ENCODE measurements at places on chromosomes 7 and 10.

GRCh38 chr7:111232249-111233084 lies 141.5 kb downstream of the LRRN3 start:
- DNase-seq = no peak

GRCh38 chr10:17649836-17650235 lies 5.9 kb downstream of the STAM start:
- no peak for DNase-seq

DNA sequence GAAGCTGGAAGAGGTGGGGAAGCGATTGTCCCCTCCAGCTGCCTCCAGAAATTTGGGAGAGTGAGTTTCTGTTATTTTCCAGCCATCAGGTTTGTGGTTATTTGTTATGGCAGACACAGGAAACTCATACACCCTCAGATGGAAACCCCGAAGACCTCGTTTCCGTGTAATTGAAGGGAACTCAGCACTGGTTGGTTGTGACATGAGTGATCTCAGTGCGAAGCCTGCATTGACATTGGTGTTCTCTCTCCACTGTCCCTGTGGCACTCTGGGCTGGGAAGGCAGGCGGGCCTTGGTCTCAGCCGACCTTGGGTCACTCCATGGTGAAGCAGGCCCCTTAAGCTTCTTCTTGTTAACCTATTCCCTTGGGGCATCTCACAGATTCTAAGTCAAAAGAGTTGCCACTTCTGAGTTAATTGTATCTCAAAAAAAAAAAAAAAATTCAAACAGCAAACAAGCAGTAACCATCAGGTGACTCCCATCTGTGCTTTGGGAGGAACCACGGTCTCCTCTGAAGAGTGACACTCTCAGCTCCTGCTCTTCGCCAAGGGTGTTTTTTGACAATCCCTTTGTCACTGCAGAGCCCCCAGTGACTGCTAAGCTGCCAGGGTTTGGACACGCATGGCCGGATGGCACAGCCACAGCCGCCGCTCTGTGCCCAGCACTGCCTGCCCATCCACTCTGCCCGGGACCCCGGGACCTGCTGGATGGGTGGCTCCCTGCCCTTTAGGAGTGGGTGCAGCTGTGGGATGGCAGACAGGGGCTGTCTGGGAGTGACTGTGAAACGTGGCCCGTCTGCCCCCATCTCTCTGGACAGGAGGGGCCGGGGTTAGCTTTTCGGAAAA lies 233.6 kb downstream of the PRPF18 start:
- no peak for DNase-seq

DNA sequence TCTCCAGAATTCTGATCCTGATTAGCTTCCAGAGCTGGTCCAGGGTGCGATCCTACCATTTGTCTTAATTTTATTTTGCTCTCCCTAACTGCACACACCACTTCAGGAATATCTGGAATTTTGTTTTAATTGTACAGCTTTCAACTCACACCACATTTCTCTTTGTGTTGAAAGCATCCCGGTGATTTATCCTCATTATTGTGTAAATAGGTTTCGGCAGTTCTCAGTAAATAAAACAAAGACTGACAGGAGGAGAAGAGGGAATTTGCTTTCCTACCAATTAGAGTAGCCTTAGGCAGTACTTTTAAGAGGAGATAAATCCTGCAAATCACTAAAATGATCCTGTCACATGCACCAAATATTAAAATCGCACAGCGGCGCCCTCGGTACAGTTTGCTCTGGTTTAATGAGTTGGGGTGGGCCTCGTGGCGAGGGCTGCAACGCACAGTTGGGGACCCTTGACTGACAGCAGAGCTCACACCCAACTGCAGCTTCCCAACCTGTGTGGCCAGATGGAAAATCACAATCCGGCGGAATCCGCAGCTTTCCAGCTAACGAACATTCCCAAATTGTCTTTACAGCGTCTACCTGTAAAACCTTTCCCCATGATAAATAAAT lies 62.6 kb downstream of the EBF3 start:
- no peak for DNase-seq

- DNase-seq = no peak
These were observed 221.0 kb upstream of the FZD1 start for GRCh38 chr7:91043186-91043585.

DNA sequence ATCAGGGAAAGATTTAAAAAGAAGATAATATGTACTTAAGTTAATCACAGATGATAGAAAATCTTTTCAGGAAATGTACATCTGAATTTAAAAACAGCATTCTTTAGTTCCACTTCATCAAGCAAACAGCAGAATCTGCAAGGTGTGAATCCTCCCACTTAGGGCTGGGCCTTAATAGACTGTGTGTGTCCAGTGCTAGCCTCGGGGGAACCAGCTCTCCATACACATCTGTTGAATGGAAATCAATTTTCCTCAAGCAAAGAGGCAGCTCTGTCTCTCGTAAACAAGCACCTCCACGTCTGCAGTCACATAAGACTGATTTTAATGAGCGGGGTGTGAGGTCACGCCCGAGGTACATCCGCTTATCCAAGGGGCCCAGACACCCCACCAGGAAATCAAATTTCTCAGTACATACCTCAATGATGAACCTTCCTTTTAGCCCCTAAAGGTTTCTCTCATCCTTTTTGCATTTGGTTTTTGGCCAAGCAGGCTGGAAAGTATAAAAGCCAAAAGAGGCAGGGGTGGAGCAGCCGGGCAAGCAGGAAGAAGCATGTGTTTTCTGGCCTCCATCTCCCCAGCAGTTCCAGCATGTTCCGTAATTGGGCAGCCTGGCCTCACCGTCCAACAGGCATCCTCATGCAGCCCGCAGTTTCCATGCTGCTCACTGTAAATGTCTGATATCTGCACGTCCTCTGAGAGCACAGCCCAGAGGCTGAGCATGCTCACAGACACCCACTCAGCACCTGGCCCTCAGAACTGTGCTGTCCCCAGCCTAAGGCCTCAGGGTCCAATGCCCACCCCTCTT lies 131.3 kb downstream of the GLI3 start:
- no peak for DNase-seq

DNA sequence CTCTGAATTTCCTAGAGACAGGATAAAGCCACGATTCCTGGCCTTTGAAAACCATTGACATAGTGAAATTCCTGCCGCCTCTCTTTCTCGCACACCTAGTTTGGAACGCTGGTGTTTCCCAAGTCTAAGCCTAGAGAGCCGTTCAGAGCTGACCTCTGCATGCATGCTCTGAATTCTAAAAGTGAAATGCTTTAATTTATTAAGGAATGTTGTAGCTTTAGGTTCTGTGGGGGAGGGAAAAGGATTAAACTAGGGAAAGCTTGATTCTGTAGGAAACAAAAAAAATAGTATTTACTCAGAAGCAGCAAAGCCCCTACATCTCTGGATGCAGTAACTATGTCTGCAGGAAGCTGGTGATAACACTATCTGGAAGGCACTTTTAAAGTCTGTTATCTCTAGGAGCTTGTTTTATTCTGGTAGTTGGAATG lies 27.3 kb downstream of the PFKP start:
- no peak for DNase-seq

DNA sequence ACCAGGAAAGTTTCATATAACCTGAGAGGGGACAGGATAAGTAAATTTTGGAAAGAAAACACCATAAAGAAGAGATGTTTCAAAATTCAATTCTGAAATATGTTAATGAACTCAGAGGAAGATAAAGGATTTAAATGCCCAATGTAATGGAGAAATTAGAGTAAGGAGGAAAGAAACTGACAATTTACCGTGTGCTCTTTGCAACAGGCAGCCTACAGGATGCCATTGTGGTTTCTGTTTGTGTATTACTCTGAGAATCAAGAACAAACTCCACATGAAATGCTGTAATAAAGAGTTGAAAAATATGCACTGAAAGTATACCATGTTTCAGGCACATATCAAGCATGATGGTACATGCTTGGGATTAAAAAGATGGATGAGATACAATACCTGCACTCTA lies 44.8 kb upstream of the GLCCI1 start:
- DNase-seq = no peak

- DNase-seq = no peak
These were observed 227.2 kb downstream of the MTERF1 start for GRCh38 chr7:91653286-91653685.

DNA sequence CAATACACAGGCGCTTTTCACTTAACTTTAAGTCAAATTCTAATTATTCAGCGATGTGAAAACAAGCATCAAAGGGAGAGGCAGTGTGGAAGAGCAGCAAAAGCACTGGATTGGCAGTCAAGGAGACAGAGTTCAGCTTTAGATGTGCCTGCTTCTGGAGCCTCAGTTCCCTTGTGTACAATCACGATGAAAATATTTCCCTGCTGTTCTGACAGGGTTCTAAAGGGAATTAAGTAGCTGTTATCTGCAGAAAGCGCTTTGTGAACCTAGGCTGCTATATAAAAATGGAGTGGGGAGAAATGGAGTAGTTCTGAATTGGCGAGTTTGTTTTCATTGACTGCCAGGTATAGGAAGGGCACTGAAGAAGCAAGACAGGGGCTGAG lies 237.8 kb upstream of the SP8 start:
- DNase-seq = no peak

DNA sequence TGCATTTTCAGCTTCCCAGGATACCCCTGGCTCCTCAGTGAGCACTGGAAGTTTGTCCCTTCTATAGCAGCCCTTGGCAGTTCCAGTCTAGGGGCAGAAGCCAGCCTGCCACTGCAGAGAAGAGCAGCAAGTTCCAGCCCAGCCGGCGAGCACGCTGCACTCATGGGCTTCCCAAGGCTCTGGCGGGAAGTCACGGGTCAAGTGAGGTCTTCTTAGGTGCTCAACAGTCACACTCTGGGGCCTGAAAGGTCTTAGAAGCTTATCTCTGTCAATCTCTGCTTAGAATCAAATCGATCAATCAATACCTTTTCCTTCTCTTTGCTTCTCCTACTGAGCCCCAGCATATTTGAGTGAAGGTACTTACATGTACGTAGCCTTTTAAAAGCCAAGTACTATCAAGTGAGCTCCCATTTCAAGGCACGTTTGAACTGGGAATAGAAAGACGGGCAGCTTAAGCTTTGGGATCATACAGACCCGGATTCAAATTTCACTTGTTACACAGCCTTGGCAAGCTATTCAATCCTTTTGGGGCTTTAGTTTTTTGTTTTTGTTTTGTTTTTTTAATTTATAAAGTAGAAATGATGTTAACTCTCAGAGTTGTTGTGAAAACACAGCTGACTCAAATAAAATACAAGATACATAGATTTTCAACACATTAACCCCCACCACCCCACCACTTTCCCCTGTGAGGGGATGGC lies 152.6 kb upstream of the KLF14 start:
- DNase-seq = no peak

- no peak for DNase-seq
These were observed 86.1 kb upstream of the PCBD1 start for GRCh38 chr10:70974351-70974901.
